NCI-H774 (cell line): ENCODE measurements at places on chromosomes 1 and 21.

DNA sequence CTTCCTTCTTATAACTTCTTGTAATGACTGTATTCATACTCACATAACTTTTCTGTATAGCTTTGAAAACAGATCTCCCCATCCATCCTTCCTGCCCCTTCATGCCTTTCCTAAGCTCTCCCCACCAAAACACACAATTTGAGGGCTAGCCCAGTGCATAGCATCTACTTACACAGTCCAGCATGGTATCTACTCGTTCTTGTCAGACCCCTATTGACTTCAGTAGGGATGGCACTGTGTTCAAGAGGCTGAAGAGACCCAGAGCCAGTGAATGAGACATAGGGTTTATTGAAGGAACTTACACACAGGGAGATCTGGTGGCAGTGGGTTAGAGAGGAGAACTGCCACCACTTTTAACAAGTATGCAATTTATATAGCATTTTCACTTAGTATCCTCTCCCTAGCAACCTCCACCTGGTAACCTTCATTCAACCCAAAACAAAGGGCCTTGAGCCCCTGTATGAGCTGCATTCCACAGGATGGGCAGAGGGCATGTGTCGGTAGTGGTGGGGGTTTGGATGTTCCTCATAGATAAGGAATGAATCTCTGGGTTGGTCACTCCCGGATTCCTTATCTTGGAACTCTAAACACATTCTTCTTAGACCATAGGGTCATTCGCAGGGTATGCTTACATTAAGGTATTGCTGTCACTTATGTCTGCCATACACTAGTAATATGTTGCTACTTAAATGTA lies 64.9 kb upstream of the GNG12 start:
- no peak for DNase-seq

- peak; percentile 83 for DNase-seq
Observed at GRCh38 chr1:50977575-50978143, 7.6 kb downstream of the CDKN2C start.

- no peak for DNase-seq
Observed at GRCh38 chr1:232904566-232904965, 45.8 kb upstream of the NTPCR start.

DNA sequence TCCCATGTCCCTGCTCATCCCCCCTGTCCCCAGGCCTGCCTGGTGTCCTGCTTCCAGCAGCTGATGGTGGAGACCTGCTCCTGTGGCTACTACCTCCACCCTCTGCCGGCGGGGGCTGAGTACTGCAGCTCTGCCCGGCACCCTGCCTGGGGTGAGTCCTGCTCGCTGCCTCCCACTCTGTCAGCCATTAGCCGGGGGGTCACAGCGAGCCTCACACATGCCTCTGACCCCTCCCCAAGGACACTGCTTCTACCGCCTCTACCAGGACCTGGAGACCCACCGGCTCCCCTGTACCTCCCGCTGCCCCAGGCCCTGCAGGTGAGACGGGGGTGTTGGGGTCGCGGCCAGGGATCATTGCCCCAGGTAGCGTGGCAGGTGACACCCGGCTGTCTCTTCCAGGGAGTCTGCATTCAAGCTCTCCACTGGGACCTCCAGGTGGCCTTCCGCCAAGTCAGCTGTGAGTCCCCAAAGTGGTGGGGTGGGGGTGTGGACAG lies 10.0 kb downstream of the SCNN1D start:
- DNase-seq = peak; percentile 6

DNA sequence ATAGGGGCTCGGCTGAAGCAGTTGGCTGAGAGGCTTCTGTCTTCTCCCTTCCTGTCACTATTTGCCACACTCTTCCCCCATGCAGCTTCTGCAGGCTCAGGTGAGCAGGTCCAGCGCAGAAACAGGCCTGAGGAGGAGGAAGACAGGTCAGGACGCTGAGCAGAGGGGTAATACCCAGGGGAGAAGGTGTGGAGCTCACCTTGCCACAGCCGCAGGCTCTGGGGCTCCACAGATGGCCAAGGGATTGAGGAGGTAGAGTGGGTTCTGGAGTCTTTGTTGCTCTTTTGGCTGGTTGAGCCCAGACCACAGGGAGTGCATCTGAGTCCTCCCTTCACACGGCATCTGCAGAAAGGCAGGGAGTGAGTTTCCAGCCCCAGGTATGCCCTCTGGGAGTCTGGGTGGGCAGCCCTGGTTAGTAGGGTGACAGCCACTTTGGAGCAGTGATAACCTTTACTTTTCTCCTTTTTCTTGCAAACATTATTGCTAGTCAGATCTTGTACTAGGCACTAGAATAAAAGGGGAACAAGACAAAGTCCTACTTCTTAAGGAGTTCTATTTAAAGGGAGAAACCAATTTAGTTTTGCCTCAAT lies 9.7 kb downstream of the EIF3I start:
- DNase-seq = no peak

DNA sequence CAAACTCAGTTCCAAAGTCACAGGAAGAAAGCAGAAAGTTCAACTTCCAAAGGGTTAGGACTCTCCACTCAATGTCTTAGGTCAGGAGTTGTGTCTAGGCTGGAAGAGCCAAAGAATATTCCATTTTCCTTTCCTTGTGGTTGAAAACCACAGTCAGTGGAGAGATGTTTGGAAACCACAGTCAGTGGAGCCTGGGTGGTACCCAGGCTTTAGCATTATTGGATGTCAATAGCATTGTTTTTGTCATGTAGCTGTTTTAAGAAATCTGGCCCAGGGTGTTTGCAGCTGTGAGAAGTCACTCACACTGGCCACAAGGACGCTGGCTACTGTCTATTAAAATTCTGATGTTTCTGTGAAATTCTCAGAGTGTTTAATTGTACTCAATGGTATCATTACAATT lies 11.7 kb downstream of the ATF3 start:
- no peak for DNase-seq

GRCh38 chr1:55544826-55545225 lies 329.7 kb upstream of the USP24 start:
- no peak for DNase-seq

DNA sequence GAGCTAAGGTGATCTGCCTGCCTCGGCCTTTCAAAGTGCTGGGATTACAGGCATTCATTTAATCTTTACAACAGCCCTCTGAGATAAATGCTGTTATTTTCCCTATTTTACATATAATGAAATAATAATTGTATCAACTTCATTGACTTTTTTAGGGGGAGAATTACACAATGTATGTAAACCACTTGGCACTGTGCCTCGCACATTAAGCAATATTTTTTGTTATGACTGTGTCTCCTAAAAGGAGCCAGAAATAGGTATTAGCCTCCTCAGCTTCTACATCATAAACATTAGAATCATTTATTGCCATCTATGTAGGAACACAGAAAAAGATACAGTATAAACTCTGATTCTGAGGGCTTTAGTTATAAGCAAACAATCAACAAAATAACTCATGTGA lies 1.1 kb upstream of the DNAJC28 start:
- DNase-seq = no peak

DNA sequence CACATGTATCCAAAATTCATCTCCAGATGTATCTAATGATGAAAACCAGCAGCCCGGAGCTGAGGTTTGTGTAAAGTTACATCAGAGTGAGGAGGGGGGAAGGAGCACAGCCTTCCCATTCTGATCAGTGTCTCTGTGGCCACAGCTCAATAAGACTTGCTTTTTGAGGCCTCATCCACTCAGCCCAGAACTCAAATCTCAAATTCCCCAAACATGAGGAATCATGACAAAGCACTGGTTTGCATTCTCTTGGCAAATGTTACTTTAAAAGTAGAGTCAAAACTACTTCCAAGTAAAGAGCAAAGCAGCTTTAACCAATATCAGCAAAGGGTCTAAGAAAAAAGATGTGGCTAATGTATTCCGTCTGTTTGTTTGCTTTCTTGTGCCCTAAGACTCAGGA lies 30.9 kb downstream of the CCN1 start:
- DNase-seq = no peak

GRCh38 chr21:41743321-41744027 lies 23.4 kb downstream of the RIPK4 start:
- no peak for DNase-seq

GRCh38 chr1:11391886-11392285 lies 87.1 kb upstream of the DISP3 start:
- no peak for DNase-seq

DNA sequence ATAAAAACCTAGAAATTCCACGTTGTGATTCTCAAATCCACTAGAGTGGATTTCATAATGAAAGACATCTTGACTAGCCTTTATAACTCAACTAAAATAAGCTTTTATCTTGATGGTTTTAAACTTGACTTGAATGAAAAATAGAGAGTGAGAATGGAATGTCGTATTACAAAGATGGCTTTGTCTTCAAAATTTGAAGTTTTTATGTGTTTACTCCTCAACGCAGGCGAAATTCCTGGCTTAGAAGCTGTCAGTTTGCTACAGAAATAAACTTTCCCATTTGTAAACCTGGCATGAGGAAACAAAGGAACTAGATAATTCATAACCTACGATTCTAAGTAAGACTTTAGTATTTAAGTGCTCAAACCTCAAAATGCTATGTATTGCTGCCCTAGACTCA lies 90.0 kb upstream of the KRTAP19-8 start:
- no peak for DNase-seq

GRCh38 chr1:150961756-150962155 lies 12.9 kb downstream of the CERS2 start:
- no peak for DNase-seq
